NCI-H1417 treated with DMSO at 0.1 percent for 48 hours (cell line): ENCODE measurements at places on chromosomes 6 and 20.

- DNase-seq: no peak
Measured at GRCh38 chr6:81834141-81834681, 81.7 kb upstream of the TENT5A start.

GRCh38 chr6:25694366-25694765, 42.4 kb downstream of the SCGN start:
- no peak for DNase-seq

DNA sequence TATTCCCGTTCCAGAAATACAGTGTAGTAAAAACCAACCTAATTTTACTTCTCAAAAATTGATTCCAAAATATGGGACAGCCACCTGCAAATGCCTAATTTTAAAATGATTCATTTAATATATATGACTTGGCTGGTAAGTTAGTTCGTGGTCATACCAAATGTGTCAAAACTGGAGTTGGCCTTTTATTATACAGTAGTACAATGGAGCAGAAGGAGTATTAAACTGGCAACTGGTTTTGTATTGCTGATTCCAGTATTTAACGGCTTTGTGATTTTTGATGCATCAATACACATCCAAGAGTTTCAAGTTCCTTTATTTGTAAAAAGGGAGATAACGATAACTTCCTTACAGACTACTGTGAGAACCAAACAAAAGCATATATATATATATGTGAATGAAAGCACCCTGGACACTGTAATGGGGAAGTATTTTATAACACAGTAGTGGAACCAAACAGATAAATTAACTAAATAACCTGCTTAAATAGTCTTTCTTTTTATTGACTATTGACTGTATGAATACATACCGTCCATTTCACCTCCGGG, 24.8 kb downstream of the SAMHD1 start:
- DNase-seq: no peak

- no peak for DNase-seq
Measured at GRCh38 chr20:52294106-52294628, 102.6 kb upstream of the ZFP64 start.

GRCh38 chr6:128567029-128567428, 46.6 kb upstream of the PTPRK start:
- DNase-seq: no peak

- no peak for DNase-seq
Measured at GRCh38 chr6:14129575-14129974, 12.0 kb downstream of the CD83 start.

DNA sequence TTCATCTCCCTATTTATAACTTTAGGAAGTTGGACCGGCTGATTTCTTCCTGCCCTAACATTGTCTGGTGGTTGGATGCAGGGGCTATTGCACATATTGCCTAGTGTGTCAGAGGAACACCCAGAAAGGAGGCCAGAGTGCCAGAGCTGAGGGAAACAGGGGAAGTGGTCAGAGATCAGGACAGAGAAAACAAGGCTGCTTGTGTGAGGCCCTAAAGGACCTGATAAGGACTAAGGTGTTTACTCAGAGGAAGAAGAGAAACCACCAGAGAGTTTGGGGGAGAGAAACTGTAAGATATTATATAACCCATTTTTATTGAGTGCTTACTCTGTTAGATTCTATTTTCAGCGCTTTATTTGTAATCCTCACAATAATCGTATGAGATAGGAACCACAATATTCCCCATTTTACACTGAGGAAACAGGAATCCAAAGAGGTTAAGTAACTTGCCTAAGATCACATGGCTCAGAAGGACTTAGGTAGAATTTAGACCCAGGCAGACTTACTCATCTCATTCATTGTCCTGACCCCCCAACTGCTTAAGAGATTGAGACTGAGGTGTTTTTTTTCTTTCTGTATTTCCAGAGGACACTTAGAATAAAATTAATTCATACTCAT, 54.0 kb upstream of the REV3L start:
- DNase-seq: no peak

- DNase-seq: no peak
Measured at GRCh38 chr20:31596831-31597480, 8.1 kb upstream of the ID1 start.

- no peak for DNase-seq
Measured at GRCh38 chr6:90220273-90220672, 76.4 kb downstream of the BACH2 start.

- DNase-seq: no peak
Measured at GRCh38 chr6:3031857-3032640, 32.4 kb downstream of the NQO2 start.

GRCh38 chr6:82779041-82779440, 286.6 kb downstream of the UBE3D start:
- DNase-seq: no peak

DNA sequence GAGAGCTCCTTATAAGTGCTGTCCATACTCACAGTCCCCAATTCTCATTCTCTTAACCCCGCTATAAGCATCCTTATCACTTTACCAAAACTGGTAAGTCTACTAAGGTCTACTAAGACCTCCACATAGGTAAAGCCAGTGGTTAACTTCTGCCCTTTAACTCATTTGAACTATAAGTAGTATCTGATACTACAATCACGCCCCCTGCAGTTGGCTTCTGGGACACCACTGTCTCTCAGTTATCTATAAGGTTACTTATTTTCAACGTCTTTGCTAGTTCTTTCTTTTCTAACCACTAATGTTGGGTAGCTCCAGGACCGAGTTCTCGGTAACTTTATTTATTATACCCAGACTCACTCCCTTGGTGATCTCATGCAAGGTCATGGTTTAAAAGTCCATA, 142.6 kb downstream of the ARHGAP18 start:
- DNase-seq: no peak

- DNase-seq: no peak
Measured at GRCh38 chr6:56456785-56457184, 185.9 kb downstream of the DST start.

- no peak for DNase-seq
Measured at GRCh38 chr6:3560211-3560610, 103.4 kb upstream of the SLC22A23 start.

- DNase-seq: no peak
Measured at GRCh38 chr6:75124983-75125382, 80.9 kb downstream of the COL12A1 start.

DNA sequence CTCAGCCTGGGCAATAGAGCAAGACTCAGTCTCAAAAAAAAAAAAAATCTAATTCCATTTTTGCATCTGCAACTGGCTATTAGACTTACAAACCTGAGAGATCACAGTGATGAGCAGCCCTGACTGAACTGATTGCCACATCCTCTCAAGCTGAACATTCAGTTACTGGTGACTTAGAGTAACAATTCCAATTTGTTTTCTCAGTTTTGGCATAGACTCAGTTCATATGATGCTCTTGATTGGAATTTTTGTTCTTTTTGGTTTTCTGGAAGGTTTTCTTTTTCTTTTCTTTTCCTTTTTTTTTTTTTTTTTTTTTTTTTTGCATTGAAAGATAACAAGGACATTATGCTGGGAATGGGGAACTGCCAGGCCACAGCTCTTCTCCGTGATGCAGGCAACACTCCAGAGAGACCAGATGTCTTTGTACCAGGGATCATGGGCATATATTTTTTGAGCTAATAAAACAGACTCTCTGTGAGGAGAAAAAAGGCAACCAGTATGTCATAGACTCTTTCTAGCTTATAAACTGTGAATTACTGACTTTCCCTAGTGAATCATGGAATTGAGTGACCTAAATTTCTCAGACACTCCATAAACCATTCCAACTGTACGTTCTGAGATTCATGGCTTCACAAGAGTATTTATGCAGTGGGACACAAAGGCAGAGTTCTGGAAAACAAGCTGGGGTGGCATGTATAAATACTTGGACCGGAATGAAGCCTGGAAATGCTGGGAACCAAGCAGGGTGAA, 86.0 kb upstream of the SLC2A12 start:
- no peak for DNase-seq

DNA sequence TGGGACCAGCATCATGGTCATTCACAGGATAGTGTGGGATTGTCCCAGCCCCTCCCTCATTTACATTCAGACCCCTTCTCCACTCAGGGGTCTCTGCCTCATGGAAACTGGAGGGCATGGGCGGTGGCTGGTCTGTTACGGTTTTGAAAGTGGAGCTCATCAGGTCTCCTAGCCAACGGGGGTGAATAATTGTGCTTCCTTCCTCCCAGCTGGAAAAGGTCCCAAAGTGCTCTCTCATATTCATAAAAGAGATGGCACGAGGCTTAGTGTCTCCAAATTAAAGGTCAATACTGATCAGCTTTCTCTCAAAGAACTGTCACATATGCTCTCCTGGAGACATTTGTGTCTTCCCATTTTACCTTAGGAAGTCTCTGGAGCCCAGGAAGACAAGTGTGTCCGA, 19.9 kb downstream of the JARID2 start:
- no peak for DNase-seq

DNA sequence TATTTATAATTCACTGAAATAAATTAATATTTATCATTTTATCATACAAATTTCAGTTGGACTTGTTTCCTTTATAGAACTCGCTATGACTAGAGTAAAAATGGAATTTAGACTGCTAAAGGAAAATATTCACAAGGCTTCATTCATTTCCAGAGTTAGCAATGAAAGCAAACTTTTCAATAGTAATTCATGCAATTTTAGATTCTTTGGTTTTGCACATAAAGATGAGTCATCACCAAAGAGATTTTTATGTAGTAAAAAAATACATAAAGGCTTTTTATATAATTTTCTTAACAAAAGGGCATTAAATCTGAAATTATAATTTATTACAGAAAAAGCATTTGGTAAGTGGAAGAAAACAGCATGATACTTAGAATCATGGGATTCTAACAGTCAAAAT, 37.2 kb upstream of the STXBP5 start:
- DNase-seq: no peak

- no peak for DNase-seq
Measured at GRCh38 chr20:1505361-1505760, 14.1 kb upstream of the SIRPB2 start.

DNA sequence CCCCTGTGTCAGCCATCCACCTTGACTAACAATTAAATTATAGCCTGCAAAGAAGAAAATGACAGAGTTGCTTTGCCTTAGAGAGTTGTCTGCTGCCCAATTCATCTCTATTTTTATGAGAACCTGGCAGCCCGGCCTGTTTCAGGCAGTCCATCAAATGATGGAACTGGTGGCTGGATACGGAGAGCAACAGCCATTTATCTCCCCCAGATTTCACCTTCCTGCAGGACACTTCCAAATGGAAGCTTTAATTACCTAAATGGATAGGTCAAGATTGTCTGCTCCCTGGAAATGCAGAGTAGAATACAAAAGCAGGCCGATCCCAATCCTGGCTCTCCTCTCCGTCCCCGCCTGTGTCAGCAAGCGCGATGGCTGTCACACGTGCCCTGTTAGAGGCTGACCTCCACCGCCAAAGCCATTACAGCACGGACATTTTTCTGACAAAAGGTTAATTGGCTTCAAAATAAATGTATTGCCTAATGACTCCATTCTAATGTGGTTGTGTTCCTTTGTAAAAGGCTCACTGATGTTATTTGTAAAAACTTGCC, 86.7 kb downstream of the PACRG start:
- peak; percentile 80 for DNase-seq

GRCh38 chr6:126040826-126041225, 54.5 kb downstream of the TRMT11 start:
- DNase-seq: no peak

GRCh38 chr6:2875359-2876191, 27.5 kb downstream of the SERPINB9 start:
- no peak for DNase-seq

- no peak for DNase-seq
Measured at GRCh38 chr6:41597246-41598000, 40.8 kb upstream of the MDFI start.

DNA sequence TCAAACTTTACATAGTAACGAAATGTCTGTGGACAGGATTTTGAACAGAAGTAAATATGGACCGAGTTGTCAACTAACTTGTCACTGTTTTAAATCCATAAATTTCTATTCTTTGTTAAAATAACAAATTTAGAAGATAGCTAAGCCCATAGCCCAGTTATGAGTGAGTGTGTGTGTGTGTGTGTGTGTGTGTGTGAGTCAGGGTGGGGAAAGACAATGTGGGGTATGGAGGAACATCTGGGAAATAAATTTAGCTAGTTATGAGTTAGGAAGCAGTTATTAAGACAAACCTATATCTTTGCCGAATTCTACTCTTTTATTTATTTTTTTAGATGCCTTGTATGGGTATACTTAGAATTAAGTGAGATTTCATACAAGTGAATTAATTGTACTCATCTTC, 9.0 kb downstream of the TPBG start:
- DNase-seq: no peak

DNA sequence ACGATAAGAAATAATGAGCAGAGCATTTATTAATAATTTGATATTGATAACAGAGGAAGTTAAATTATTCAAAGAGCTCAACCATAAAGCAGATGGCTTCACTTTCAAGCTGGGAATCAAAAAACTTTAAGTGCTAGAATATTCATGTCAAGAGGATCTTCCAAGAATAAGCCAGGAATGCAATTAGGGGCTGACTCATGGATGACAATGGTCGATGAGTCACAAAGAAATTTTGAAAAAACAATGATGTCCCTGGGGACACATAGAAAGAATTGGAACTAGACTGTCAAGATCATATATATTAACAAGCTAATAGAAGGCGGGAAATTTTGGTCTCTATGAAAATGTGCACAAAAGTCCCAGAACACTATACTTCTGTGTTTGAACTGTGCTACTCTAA, 304.1 kb downstream of the LAMA2 start:
- no peak for DNase-seq

GRCh38 chr20:30816182-30816645, 441.2 kb upstream of the DEFB115 start:
- no peak for DNase-seq

GRCh38 chr6:88114838-88115237, 51.3 kb downstream of the CNR1 start:
- DNase-seq: no peak

DNA sequence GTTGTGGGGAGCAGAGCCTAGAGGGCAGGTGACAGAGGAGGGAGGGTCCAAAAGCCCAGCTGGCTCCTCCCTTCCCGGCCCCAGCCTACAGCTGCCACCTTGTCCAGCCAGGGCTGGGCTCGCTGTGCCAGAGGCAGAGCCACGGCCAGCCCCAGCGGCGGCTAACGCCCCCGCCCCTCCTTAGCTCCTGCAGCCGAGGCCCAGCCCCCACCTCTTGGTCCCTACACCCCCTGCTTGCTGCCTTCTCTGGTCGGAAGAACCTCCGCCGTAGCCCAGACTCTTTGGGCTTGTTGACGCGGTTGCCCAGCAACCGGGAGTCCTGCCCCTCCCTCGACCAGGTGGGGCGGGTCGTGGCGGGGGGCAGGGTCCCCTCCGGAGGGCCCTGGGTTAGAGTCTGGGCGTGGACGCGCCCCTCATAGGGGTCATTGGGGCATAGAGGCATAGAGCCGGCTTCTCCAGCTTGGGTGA, 521 bp upstream of the LKAAEAR1 start:
- no peak for DNase-seq

- DNase-seq: no peak
Measured at GRCh38 chr6:141026504-141026903, 1106.2 kb upstream of the GJE1 start.

- no peak for DNase-seq
Measured at GRCh38 chr20:32559753-32560380, 25.3 kb downstream of the NOL4L start.

- DNase-seq: no peak
Measured at GRCh38 chr6:125811259-125811658, 20.5 kb downstream of the NCOA7 start.
